ENCODE measurements at places on chromosomes 3 and 15. TPM values are rescaled to one million over a fixed set of nuclear protein-coding genes. Genes with fewer than 3 reads are reported as not detected.

The BLM gene
- total RNA-seq: 2.0 TPM

DNA sequence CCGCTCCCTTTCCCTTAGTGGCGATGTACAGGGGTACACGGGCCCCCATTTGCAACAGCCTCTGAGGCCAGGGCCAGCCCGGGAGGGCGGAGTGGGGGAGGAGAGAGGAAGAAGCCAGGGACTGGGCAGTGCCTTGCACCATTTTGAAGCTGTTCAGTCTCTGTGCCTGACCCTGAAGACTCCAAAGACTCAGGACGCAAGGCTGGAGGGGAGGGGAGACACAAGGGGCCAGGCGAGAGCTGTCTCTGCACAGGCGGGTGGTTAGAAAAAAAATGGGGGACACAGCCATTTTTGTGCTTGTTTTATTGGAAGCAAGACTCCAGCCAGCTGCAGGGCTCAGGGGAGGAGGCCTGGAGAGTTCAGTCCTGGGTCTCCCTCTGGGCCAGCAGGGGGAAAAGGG is 1.6 kb downstream of the RPP25 start:
- no peak for DNase-seq

DNA sequence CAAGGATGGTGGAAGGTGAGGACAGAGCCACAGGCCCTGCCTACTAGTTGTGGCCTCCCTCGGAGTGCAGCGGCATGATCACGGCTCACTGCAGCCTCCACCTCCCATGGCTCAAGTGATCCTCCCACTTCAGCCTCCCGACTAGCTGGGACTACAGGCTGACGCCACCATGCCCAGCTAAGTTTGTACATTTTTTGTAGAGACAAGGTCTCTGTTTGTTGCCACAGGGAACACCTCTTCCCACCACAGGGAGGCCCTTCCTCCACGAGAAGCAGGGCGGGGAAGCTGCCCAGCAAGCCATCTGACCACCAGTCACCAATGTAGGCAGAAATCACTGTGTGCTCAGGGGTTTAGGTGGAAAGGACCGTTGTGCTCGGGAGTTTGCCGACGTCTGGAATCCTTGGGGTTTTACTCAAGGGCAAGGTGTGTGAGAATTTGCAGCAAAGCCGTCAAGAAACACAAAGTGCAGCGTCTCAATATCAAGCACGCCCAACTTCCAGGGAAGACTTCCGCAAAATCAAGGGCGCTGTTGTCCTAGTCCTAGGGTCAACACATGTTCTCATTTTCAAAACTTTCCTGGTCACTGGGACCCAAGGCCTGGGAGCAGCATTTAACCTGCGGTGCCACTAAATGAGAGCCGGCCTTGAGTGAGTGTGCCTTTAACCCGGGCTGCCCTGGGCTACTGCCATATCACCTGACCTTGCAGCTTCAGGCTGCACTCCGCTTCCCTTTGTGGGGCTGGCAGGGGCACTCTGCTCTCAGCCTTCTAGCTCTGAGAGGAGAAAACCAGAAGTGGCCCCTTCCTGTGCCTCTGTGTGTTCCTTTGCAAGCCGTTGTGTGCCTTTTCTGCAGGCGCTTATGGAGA is 65.7 kb downstream of the SLC12A8 start:
- DNase-seq: no peak

DNA sequence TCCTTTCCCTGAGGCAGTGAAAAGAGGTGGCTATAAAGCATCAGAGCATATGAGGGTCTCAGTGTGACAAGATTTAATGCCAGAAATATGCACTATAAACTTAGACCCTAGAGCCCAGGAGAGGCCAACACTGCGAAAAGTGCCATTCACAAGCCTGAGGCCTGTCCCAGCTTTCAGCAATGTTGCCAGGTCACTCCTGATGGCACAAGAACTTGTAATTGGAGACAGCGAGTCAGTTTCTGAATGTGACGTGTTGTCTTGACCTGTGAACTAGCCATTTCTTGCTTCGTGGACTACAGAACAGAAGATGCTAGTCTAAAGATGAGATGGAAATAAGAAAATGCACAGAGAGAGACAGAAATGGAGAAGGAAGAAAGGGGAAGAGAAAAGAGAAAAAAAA is 87.9 kb downstream of the WDR72 start:
- no peak for DNase-seq

The PLCB2 gene
- total RNA-seq: 105 TPM

DNA sequence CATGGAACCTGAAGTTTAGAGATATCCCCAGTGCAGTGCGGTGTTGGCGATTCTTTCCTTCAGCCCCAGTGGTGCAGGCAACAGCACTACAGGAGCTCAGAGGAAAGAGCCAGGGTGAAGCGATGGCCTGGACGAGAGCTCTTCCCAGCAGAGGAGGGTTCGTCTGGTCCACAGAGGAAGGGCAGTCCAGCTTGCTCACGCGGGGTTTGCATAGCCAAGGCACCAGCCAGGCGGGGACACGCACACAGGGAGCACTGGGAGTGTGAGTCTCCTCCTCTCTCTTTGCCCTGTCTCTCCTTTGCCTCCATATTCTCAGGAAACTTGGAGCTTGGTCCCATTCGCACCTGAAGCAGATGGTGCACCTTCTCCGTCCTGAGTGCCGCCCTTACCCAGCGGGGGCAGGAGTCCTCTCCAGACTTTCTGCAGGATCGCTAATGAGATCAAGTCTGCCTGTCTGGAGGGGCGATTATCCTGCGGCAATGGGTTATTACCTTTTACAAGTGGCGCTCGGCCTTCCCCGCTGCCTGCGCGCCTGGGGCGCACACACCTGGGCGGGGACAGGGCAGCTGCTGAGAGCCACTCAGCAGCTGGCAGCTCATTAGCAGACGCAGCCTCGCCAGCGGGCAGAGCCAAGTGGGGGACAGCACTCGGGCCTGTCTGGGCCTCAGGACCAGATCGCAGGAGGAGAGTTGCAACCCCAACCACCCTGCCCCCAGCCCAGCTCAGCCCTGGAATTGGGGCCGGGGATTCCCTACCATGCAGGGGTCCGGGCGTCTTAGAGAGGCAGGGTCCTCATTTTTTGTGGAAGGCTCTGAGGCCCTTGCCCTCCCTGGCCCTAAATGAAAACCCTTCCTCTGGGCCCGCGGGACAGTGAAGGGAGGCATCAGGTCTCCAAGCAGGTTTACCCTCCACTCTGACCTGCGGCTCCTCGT is 119.0 kb upstream of the MEF2A start:
- DNase-seq: no peak

- no peak for DNase-seq
Measured at GRCh38 chr3:147412917-147413685, 3.9 kb downstream of the ZIC1 start.

The TYRO3 gene
- total RNA-seq: 17.3 TPM

DNA sequence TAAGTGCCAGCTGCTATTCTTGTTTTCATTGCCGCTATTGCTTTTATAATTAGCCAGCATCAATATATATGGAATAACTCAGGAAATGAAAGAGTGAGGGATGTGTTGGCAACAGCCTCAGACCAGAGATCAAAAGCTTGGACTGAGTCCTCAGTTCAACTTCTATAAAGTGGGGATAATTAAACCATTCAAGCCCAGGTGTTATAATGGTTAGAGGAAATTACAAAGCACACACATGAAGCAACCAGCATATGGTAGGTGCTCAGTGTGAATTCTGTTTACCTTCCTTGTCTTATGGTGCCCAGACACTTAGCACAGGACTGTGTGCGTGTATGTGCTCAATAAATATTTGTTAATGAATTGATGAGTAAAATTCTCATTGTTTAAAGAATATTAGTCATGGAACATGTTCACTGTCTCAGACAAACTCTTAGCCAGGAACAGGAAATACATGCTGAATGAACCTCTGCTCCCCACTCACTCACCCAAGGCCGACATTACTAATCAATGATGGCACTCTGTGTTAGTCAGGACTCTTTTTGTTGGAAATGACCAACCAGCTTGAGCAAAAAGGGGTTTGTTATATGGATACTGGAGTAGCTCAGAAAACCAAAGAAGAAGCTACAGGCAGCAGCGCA is 16.7 kb upstream of the CCDC174 start:
- no peak for DNase-seq

GRCh38 chr3:72246685-72247084 is 461.7 kb upstream of the PROK2 start:
- no peak for DNase-seq

The CSTA gene
- 39.5 TPM for total RNA-seq

- no peak for DNase-seq
Measured at GRCh38 chr3:148711981-148712666, 14.4 kb downstream of the AGTR1 start.

DNA sequence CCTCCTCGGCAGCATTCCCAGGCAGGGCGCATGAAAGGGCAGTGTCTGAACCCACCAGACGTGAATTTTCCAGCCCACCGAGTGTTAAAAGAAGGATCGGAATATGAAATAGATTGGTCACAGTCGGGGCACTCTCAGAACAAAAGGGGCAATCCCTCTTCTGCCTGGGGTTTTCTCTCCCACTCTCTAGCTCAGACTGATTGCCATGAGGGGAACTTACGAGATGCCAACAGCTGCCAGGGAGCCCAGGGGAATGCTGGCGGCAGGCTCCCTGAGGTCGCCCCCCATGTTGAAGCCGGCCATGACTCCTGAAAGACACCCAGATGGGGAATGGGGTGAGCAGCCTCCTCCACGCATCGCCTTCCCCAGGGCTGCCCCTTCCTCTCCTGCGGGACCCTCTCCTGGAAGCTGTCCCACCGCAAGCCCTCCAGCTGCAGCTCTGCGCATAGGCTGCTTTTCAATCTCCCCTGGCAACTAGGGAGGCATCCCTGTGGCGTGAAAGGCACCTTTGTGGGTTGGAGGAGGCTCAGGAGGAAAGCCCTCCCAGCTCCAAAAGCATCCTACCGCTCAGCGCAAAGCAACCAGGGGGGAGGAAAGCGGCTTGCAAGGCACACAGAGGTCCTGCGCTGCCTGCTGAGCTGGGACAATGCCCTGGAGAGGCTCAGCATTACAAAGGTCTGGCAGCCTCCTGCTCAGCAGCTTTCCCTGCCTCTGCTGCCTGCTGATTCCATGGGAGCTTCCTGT is 64.8 kb upstream of the HEG1 start:
- no peak for DNase-seq

- no peak for DNase-seq
Measured at GRCh38 chr3:148307443-148307843, 390.3 kb upstream of the AGTR1 start.

- DNase-seq: no peak
Measured at GRCh38 chr3:172953571-172953970, 187.5 kb downstream of the SPATA16 start.

The BAHD1 gene
- 23.9 TPM for total RNA-seq

DNA sequence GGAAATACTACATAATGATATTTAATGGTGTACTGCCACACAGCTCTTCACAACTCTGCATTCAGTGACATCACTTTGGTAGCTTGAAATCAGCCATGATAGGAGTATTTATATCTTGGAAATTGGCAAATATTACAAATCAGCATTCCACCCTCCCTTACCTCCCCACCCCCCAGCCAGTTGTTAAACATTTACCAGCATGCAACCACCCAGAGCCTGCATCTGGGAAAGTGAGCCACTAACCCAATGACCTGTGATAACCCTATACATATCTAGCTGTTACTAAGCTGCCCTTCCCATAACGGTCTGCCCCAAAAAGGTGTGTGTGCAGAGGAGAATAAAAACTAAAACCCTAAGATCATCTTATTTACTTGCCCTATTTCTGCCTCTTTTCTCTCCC is 44.6 kb upstream of the SATB1 start:
- DNase-seq: no peak

- DNase-seq: no peak
Measured at GRCh38 chr3:78913711-78914110, 854.1 kb downstream of the ROBO1 start.

GRCh38 chr15:52486003-52486996 is 42.4 kb downstream of the MYO5A start:
- no peak for DNase-seq

DNA sequence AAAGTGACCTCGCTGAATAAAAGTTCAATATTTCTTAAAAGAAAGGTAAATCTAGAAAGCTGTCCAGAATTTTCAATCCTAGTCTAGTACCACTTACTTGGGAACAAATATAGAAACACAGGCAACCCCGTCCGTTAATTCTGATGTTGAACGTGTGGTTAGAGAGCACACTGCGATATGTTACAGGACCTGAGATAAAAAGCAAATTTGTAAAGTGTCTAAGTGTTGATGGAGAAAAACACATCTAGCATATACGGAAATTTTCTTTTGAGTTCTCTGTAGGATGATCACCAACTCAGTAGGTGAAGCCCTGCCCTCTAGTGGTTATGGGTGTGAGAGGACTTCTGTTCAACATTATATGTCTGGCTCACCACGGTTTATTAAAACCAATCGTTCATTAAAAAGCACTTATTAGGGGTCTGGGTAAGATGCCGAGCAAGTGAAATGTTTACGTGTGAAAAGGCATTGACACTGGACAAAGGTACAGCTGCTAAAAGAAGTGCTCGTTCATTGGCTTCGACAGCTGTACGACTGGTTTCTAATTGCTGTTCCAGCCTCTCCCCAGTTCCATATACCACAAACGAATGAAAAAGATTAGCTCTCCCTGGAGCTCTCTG is 1.0 kb upstream of the ATP2C1 start:
- no peak for DNase-seq

DNA sequence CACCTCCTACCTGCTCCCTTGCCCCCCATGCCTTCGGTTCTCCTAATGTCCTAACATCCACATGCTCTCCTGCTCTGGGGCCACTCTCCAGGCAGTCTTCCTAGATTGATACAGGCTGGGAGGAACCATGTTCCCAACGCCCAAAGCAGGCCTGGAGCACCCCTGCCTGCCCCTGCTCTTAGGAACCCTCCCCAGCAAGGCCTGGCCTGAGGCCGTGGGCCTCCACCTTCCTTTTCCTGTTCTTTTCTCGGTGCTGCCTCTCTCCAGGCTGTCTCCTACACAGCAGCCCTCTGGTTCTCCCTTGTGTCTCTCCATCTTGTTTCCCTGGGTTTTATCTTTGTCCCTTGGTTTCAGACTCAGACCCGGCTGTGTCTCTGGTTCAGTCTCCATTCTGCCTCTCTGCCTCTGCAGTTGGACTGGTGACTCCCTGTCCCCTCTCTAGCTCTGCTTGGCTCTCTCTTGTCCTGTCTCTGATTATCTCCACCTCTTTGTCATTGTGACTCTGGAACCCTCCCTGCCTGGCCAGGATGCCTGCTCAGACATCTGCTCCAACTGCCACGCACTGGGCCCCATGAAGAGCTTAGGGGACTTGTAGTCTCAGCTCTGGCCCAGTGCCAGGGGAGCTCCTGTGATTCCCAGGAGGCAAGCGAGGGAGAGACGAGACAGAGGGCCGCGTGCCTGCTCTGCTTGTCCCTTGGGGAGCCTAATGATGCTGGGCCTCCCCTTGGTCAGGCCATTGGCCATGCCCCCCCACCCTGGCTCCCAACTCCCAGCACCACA is 26.0 kb upstream of the RPL29 start:
- DNase-seq: no peak

DNA sequence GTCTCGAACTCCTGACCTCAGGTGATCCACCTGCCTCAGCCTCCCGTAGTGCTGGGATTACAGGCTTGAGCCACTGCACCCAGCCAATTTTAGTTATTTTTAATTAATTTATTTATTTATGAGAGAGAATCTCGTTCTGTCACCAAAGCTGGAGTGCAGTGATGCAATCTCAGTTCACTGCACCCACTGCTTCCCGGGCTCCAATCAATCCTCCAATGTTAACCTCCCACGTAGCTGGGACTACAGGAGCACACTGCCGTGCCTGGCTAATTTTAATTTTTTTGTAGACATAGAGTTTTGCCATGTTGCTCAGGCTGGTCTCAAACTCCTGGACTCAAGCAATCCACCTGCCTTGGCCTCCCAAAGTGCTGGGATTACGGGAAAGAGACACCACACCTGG is 137.9 kb downstream of the TCF12 start:
- DNase-seq: no peak

- peak; percentile 83 for DNase-seq
Measured at GRCh38 chr3:46695177-46695961, 1.9 kb upstream of the ALS2CL start.

The GP5 gene
- total RNA-seq: 0.38 TPM

Data from lower lobe of right lung (tissue), 2 donors.